Muscle of leg (tissue), 16 donors: ENCODE measurements at places on chromosomes 12 and 14. TPM values are rescaled to one million over a fixed set of nuclear protein-coding genes. Genes with fewer than 3 reads are reported as not detected.

The B4GALNT1 gene
- 2.7 TPM for polyA plus RNA-seq

The IRAK3 gene
- polyA plus RNA-seq = 6.2 TPM

The A2M gene
- polyA plus RNA-seq = 308 TPM

- DNase-seq = peak; percentile 91
- no peak overlapping the region for H3K4me3 ChIP-seq
- H3K4me1 ChIP-seq = peaks cover 13% of the 10 kb centered on the region
- H3K27me3 ChIP-seq = no peaks in the 10 kb centered on the region
- no peaks in the 10 kb centered on the region for H3K36me3 ChIP-seq
Measured at GRCh38 chr12:15599266-15600037, 189.7 kb downstream of the EPS8 start.

DNA sequence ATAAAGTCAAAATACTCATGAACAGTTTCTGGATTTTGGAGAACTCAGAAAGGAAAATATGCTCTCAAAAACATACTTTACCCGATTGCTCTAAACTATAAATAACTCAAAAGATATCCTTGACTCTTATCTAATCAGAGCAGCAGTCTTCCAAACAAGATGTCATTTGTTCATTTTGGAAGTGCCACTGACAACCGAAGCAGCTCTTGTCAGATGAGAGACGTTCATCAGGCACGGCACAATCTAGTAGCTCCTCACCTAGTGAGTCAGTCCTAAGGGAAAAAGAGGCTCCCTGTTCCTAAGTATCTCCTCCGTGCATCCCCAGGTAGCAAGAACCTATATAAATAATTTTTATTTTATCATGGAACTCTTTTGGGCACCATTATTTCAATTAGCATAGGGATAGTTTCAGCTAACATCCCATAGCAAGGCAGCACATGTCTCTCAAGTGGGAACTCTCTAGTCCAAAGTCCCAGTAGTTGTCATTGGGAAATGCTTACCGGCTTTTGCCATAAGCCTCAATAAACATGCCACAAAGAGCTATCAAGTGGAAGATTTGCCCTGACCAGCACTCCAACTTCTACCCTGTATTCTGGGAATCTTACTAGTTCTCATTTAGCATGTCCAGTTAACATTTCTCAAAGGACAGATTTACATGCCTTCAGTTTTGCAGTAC, 14.1 kb upstream of the TMEM263 start:
- DNase-seq = no peak
- peaks cover 2% of the 10 kb centered on the region for H3K27me3 ChIP-seq
- no peaks in the 10 kb centered on the region for H3K36me3 ChIP-seq
- no peak overlapping the region for H3K27ac ChIP-seq

DNA sequence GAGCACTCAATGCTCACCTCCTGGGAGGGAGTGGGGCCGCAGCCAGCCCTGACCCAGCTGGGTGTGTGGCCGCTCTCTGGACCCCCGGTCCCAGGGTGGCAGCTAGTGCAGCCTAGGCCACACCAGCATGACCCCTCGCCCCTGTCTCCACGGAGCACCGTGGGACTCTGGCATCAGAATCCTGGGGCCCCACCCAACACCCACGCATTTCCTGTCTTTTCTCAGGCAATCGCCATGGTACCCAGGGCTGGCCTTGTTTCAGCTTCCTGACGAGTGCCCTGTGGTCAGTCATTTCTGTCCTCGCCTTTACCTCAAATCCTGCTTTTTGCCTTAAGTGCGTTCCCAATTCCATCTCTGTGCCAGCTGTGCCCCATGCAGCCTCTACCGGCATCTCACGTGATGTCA, 15.9 kb downstream of the PACS2 start:
- no peak overlapping the region for H3K27ac ChIP-seq
- no peaks in the 10 kb centered on the region for H3K36me3 ChIP-seq
- no peaks in the 10 kb centered on the region for H3K27me3 ChIP-seq

GRCh38 chr12:3313675-3314663, 177.0 kb upstream of the PRMT8 start:
- peaks cover 9% of the 10 kb centered on the region for H3K27me3 ChIP-seq
- no peak overlapping the region for H3K4me3 ChIP-seq
- no peaks in the 10 kb centered on the region for H3K36me3 ChIP-seq
- peak overlapping the region; percentile 87 for H3K27ac ChIP-seq

GRCh38 chr14:104817930-104818713, 17.2 kb downstream of the ZBTB42 start:
- no peaks in the 10 kb centered on the region for H3K36me3 ChIP-seq
- no peak for DNase-seq
- H3K27me3 ChIP-seq = no peaks in the 10 kb centered on the region
- peaks cover 23% of the 10 kb centered on the region for H3K4me1 ChIP-seq

DNA sequence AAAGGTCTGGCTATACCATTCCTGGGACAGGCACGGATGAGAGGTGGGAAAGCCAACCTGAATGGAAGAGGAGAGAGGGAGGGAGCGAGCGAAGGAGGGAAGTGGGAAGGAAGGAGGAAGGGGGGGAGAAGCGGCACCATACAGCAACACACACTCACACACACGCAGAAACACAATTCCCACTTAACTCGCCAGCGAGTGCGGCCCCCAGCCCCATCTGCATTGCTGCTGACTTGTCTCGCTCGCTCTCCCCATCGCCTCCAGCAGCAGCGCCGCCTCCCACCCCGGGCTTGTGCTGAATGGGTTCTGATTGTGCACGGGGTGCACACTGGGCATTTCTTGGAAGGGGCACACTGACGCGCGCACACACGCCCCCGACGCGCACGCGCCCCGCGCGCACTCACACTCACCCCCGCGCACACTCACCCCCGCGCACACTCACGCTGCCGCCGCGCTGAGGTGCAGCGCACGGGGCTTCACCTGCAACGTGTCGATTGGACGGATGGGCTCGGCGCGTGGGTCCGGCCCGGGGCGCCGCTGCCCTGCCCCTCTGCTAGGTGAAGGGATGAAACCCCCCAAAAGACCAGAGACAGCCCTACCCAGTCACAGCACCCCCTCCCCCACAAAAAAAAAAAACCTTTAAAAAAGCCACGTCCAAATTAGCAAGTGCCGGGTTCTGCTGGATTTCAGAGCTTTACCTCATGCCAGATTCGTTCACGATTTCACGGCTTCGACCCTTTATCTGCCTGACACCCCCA, 685 bp downstream of the GRIN2B start:
- no peak overlapping the region for H3K27ac ChIP-seq
- H3K4me1 ChIP-seq = peaks cover 9% of the 10 kb centered on the region
- peak overlapping the region; percentile 20 for H3K4me3 ChIP-seq
- no peaks in the 10 kb centered on the region for H3K36me3 ChIP-seq
- peak; percentile 22 for DNase-seq
- peaks cover 55% of the 10 kb centered on the region for H3K27me3 ChIP-seq
